ENCODE measurements at places on chromosomes 13 and 19.

GRCh38 chr19:4326837-4327251, 11.8 kb downstream of the STAP2 start:
- DNase-seq: no peak

DNA sequence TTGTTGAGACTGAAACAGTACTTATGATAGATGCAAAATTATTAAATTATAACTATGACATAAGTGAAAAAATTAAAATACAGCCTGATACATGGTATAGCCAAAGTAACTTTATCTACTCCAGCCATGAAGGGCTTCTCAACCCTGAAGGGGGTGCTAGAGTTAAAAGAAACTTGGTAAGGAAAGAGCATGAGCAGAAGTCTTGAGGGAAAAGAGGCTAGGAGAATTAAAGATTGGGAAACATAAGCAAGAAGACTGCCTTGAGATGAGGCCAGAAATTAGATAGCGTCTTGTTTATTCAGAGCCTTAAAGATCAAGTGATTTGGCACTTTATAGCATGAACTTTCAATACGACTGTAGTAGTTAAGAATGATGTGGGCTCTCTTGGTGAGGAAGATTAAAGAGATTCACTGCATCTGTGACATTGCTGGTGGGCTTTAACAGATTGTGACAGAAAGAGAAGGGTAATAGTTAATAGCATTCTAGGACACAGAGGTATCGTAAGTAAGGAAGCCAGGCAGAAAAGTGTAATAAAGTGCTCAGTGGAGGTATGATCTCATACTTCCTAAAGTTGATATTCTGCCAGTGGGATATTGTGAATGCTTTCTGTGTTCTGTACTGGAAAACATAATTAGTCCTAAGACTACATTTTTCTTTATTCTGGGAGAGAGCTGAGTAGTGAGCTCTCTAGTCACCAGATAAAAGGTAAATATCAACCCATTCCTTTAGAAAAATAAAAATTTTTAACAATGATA, 385.4 kb upstream of the PRR20A start:
- DNase-seq: no peak

- peak; percentile 79 for DNase-seq
Observed at GRCh38 chr13:112657850-112658445, 31.9 kb upstream of the ATP11A start.

DNA sequence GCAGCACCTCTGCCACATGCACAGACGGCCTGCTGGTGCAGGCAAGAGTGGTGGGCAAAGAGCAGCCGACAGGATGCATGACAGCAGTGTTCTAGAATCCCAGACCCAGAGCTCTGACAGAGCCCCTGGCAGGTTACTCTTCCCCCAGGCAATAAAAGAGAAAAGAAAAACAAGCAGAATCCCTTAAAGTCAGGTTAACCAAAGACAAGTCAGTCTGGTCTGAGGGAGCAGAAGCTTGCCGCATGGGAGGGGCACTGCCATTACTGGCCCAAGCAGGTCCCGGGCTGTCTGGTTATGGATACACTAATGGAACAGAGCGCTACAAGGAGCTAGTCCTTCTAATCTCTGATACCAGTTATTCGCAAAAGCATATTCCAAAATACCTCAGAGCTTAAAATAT, 36.1 kb upstream of the DOCK9 start:
- DNase-seq: no peak

GRCh38 chr19:58366585-58367430, 4.3 kb upstream of the ZNF497 start:
- no peak for DNase-seq

DNA sequence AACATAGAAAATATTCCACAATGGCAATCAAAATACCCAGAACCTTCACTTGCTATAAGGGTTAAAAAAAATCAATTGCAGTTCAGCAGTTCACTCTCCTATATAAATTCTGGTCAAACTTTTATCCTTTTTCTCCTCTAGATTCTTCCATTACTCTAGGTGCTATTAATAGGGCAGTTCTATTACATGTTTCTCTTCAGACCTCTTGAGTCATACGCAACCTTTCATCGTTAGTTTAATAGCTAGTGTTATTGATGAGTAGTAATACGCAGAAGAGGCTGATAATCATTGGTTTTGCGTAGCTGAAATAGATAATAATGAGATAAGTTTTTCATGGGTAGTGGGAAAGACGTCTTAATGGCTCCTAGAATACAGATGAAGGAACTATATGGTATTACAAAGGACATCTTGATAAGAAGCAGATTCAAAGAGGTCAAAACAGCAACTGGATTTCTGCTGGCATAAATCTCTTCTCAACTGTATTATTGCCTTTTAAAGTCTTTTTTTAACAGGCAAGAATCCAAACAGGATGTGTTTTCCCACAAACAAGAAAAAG, 118.3 kb upstream of the STARD13 start:
- DNase-seq: no peak

GRCh38 chr13:32252812-32253438, 62.2 kb downstream of the ZAR1L start:
- no peak for DNase-seq

DNA sequence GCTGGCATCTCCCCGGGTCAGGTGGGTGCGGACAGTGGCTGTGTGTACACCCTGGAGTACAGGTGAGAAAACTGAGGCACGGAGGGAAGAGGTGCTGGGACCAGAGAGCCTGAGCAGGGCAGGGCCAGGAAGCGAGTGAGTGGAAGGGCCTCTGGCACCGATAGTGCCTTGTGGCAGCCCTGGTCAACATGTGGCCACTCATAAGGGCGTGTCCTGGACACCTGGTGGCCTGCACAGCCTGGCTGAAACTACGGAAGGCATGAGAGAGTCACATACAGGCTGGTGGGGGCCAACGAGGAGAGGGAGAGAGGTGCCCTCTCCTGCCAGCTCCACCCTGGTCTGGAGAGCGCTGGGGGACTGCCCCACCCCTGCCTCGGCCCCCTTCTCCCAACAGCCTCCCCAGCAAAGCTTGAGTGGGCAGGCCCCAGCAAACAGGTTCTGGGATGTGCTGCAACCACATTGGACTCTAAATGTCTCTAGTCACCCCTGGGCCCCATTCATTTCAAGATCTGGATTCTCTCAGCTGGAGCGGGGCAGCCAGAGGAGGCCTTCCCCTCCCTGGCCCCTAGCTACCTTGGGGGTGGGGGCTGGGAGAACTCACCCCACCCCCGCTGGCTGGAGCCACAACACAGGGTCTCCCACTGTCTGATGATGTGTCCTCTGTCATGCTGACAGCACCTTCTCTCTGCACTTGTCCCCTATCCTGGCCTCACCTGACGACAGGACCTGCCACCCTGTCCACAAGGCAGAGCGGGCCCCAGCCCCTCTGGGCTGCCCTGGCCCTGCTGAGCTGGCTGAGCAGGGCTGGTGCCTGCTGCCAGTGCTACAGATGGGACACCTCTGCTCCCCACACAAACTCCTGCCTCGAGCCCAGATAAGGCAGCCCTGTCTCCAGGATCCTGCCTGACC, 5.8 kb downstream of the CBARP start:
- DNase-seq: no peak

GRCh38 chr13:114198556-114198955, 19.5 kb downstream of the CFAP97D2 start:
- no peak for DNase-seq

GRCh38 chr13:27636589-27637288, 15.0 kb downstream of the POLR1D start:
- no peak for DNase-seq

DNA sequence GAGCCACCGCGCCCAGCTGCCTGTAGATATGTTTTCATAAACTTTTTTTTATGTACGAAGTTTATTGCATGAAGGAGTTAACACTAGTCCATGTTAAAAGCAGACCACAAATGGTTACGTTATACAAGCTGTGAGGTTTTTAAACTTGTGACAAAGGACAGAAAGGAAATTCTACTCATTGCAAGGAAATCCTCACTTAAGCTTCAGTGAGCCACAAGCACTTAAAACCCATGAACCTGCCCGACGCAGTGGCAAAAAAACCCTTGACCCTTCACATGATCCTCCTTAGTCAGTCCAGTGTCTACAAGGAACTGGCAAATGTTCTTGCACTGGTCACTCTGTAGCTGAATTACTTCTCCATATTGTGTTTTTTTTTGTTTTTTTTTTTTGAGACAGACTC, 4.2 kb downstream of the MPND start:
- DNase-seq: no peak

GRCh38 chr19:19627621-19628500, at the start of gene LPAR2:
Gene LPAR2, minus strand, starts transcription at chr19:19628220. Its CDS starts 945 bp downstream, at chr19:19627275.
- no peak for DNase-seq

DNA sequence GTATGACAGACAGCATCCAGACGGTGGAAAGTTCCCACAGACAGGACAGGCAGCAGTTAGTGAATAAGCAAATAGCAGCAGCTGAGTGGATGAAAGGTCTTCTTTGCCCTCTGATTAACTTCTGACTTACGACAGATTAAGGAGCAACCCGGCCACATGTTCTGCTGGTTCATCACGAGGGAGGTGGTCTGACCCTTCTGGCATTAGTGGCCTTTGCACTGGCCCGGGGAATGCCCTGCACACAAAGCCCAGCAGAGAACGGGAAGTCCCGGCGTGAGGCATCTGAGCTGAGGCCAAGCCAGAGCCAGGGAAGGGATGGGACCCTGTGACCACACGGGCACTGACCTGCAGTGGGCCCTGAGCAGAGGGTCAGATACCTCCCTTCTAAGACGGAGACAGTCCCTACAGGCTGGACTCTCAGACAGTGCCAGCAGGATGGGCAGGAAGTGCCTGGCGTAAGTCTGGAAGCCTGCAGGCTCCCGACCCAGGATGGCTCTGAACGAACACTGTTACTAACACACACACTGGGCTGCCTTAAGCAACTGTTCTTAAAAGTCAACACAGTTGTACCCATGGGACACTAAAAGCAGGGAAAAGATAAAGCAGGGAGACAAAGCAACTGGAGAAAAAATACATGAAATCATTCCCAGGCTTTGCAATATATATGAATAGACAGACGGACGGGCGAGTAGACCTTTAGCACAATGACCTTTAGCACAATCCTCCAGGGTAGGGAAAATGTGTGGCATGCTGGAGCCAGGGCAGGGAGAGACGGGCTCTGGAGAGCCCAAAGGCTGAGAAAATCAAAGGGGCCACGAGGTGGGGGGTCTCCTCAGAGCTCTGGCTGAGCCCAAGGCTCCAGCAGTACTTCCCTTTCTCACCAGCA, 6.3 kb downstream of the C19orf12 start:
- no peak for DNase-seq

- DNase-seq: no peak
Observed at GRCh38 chr13:80126389-80127068, 214.4 kb downstream of the SPRY2 start.

DNA sequence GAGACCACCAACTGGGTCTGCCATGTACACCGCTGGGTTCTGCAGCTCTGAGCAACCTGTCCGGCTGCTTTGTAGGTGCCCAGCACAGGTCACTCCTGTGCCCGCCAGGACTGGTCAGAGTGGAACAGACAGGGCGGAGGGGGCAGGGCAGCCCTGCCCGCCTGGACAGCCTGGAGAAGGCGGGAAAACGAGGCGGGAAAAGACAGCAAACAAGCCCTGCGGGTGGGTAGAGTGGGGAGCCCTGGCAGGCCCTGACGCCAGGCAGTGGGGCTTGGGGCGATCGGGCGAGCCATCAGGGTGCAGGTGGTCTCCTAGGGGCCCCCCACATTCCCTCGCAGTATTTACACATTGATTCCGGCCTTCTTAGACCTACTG, 533 bp upstream of the UHRF1 start:
- DNase-seq: no peak

- no peak for DNase-seq
Observed at GRCh38 chr13:113329656-113330312, 32.7 kb downstream of the LAMP1 start.

- no peak for DNase-seq
Observed at GRCh38 chr13:99415851-99416331, 85.4 kb upstream of the TM9SF2 start.

- no peak for DNase-seq
Observed at GRCh38 chr19:55700813-55701212, 25.8 kb downstream of the EPN1 start.

DNA sequence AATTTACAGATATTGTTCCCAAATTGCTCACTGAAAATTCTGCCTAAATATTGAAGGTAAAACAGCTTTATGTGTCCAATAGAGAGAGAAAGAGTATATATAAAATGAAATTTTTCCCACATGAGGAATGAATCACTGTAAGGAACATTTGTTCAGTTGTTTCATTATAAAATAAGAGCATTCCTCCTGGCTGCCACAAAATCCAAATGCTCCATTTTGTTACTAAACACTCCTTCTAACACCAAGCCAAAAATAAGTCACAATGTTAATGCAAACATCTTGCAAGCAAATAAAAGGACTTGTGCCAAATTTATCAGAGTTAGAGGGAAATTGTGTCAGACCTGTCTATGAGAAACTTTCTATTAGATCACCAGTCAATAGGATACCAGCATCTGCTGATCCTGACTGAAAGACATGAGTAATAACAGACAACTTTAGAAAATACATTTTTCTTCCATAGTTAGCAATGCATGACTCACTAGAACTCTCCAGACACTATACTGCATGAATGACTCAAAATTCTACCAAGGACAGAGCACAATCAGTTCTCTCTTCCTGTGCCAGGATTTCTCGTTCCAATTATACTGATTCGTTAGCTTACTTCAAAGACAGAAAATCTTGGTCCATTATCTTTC, 83.5 kb upstream of the FNDC3A start:
- DNase-seq: no peak

- no peak for DNase-seq
Observed at GRCh38 chr19:30887042-30887441, 462.2 kb downstream of the TSHZ3 start.

GRCh38 chr19:46513461-46514236, 18.0 kb upstream of the PNMA8B start:
- peak; percentile 97 for DNase-seq

DNA sequence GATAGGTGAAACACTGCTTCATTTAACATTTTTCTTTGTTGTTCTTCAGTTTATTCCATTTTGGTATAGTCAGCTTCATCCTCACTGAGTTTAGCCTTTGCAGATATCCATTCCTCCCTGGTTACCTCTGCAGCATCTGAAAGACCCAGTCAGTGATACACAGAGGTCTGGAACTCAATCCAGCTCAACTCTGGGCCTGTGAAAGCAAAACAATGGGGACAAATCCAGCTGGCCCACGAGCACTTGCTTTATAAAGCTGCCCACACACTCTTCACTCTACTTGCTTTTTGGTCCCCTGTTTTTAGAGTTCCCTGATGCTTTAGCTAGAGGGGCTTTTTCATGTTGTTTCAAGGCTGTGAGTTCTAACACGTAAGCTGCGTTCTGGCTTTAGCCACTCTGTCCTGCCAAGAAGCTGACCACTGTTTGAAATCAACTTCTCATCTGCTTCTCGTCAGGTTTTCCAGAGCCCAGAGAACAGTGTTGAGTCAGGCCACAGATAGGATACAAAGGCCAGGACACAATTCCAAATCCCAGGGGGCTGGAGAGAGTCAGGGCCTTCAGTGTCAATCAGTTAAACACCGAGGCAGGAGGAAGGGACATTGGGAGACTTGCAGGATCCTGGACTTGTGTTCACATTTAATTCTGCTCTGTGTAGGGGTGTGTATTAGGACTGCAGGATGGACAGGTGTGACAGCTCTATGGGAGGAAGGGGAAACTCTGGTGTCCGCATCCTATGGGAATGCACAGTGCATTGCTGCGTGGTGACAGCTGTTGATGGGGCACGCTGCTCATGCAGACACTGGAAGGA, 83.5 kb upstream of the RNF113B start:
- no peak for DNase-seq

GRCh38 chr13:29956853-29957252, 106.4 kb upstream of the UBL3 start:
- DNase-seq: no peak

Data from lower leg skin (tissue), 4 donors.